Inflammatory macrophage treated with lipopolysaccharide for 1 hour (primary cell): ENCODE measurements at places on chromosomes 12 and 14.

GRCh38 chr14:56814519-56814959 lies 4.3 kb upstream of the OTX2 start:
- no peak for DNase-seq

DNA sequence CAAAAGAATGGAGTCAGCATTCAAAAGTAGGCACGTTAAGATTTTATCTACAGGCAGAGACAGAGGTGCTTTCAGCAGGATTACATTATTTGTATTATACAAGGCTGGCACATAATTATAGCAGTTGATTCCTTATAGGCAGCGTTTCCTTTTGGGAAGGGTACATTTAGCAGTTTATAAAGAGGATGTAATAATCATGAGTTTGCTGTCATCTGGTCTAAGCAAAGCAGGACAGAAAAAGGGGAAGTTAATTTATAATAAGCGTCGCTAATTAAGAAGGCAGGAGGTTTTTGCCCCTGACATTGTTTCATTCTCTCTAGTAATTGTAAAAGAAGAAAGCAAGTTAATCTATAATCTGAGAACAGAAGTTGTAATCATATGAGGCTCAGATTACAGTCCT lies 259.9 kb upstream of the MDGA2 start:
- DNase-seq, result no peak

GRCh38 chr12:28961948-28962384 lies 187.1 kb upstream of the FAR2 start:
- DNase-seq, result no peak

DNA sequence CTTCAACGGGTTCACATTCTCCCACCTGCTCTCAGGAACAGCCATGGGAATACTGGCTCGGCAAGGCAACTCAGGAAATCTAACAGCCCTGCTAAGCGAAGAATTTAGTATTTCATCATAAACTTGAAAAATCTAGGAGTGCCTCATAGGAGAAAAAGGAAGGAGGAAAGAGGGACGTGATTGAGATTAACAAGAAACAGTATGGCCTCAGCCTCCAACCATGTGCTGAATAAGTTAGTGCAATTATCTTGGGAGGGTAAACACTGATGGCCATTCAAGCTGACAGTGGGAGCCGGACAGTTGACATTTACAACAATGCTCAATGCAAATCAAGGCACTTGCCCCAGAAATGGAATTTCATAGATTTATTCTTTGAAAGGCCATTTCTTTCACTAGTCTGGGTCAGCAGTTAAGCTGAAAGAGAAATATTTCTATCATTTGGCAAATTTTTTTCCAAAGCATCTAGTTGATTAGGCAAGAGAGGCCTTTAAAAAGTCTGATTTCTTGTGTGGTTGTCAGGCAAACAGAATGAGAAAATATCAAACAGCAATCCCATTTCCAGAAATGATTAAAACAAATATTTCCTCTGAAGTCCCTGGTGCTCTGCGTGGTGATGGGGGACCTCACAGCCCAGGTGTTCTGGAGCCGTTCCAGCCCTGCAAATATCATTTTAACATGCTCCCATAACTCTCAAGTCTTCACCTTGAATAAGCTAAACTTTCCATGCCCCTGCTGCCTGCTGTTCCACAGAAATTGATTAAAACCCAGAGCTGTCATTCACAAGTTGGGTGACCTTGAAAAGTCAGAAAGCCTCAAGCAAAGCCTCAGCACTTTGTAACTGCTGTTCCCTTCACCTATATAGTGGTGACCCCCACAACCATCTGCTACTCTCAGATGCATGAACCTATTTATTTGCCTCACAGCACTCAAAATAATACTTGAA lies 121.6 kb downstream of the PHLDA1 start:
- no peak for DNase-seq

DNA sequence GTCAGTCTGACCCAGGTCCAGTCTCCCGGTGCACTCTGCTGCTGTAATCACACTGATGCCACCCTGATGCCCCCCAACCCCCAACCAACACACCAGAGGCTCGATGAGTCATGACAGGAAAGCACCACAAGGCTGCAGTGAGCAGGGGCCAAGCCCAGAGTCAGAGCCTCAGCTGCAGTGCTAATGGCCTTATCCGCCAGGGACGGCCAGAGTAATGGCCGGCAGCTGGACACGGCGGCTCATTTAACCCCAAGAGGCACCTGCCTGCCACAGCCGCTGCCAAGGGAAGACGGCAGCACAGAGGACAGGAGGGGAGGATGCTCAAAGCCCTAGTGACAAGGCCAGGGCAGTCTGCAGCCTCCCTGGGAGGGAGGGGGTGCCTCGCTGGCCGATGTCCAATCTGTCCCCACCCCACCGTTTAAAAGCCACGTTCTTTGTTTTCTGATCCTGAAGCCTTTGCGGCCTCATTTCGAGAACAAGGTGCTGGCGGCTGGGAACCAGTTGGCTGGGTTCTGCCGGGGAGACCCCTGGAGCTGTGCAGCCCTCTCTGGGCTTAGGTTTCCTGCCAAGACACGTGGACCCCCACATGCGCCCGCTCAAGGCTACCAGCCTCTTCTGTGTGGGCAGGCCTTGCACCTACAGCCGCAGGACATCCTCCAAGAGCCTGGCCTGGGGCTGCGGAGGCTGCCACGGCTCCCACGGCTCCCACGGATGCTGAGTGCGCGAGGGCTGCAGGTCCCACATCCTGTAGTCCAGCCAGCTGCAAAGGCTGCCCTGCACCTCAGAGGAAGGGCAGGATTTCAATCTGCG lies 13.1 kb downstream of the CCDC85C start:
- DNase-seq, result no peak
